ENCODE measurements at places on chromosomes 6 and 20.
A peak's percentile ranks its signal among the peaks of the same experiment; 100 is the strongest.

GRCh38 chr20:50023116-50023805, 40.5 kb downstream of the SNAI1 start:
- DNase-seq: no peak

- no peak for DNase-seq
These were observed 50.1 kb downstream of the PHF3 start for GRCh38 chr6:63685446-63686379.

- peak; percentile 57 for DNase-seq
These were observed 53.7 kb downstream of the JARID2 start for GRCh38 chr6:15299430-15300131.

GRCh38 chr6:66190858-66191257, 483.8 kb upstream of the EYS start:
- no peak for DNase-seq
